Left renal pelvis (tissue), 4 donors: ENCODE measurements at places on chromosomes 7 and 10.

DNA sequence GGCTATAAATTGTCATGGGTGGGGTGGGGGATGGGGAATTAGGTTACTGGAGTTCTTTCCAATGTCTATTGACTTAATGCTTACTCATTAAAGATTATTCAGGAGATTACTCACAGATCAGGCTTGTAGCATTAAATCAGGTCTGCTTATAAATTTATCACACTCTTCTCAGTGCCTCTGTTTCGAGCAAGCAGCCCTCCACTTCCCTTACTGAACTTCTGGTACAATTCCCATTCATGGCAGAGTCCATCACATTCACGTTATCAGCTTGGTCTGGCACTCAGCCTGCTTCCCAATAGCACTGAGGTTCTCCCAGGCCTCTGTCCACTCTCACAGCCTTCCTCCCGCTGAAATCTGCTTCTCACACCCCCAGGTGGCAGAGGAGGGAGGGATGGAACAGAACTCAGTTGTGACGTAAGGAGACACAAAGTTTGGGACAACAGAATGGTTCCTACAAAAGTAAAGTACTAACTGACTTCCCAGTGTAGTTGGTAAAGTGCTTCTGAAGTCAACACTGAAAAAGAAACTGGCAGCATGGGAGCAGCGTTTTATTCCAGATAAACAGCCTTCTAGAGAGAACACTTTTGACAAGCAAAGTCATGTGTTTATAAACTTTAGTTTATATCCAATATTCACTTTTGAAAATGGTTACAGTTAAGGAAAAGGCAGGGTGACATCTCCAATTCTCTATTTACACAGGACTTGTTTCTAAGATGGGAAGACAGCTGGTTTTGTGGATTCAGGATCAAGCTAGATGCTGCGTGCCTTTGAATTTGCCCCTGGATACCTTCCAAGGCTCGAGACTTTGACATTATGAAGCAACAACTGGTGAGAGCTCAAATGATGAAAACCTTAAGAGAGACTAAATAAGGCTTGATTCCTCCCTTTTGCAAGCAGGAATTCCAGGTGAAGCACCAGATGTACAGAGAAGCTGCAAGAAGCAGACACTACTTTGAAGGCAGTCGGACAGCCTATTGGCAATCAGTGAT, 81.4 kb downstream of the ATXN7L1 start:
- DNase-seq: no peak

DNA sequence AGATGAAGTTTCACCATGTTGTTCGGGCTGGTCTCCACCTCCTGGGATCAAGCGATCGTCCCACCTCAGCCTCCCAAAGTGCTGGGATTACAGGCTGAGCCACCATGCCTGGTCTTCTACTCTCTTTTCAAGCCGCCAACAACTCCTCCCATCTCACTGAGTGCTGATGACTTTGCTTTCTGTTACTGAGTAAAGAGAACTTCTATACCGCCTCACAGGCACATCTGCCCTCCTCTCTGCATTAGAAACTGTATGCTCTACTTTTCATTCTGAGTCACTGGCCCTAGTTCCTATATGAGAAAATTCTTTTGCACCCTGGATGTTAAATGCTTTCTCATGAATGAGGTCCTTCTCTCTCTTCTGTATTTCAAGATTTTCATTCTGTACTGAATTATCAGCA, 2.2 kb upstream of the ZNF239 start:
- no peak for DNase-seq

- no peak for DNase-seq
These were observed 89.8 kb upstream of the SAMD8 start for GRCh38 chr10:75021379-75022249.

DNA sequence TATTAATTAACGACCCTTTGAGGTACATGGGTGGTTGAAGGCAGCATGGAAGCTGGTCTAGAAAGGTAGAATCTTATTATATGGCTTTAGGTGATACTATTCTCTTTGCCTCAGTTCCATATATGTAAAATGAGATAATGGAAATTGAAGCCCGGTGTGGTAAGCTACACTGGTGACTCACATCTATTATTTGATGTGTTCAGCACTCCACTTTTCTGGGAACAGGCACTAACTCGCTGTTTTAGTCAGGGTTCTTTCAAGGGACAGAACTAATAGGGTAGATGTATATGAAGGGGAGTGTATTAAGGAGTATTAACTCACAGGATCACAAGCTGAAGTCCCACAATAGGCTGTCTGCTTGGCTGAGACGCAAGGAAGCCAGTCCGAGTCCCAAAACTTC, 4.4 kb upstream of the TRUB1 start:
- DNase-seq: no peak

- DNase-seq: no peak
These were observed 216.9 kb upstream of the GALNT17 start for GRCh38 chr7:70915067-70915466.
